GM23248 (cell line): ENCODE measurements at places on chromosomes 5 and 9. TPM values are rescaled to one million over a fixed set of nuclear protein-coding genes. Genes with fewer than 3 reads are reported as not detected.

CCDC171 gene
- polyA plus RNA-seq = 0.96 and 0.99 TPM in 2 replicates

FBP2 gene
- not detected in 2 replicates for polyA plus RNA-seq

BTNL8 gene
- polyA plus RNA-seq = not detected in 2 replicates

PLAC8L1 gene
- 0.41 and 0.56 TPM in 2 replicates for polyA plus RNA-seq

FOXD4L3 gene
- not detected in 2 replicates for polyA plus RNA-seq

RORB gene
- polyA plus RNA-seq = not detected in 2 replicates

PRDM9 gene
- not detected in 2 replicates for polyA plus RNA-seq

TRIM7 gene
- 2.5 and 3.1 TPM in 2 replicates for polyA plus RNA-seq

PJA2 gene
- polyA plus RNA-seq = 76.4 and 79.8 TPM in 2 replicates

KCNIP1 gene
- not detected in 2 replicates for polyA plus RNA-seq

ARID3C gene
- not detected in 2 replicates for polyA plus RNA-seq

LCP2 gene
- polyA plus RNA-seq = not detected in 2 replicates

IL17B gene
- polyA plus RNA-seq = 0.29 and 0.43 TPM in 2 replicates

MEGF10 gene
- polyA plus RNA-seq = not detected in 2 replicates

HBEGF gene
- polyA plus RNA-seq = 4.5 and 4.9 TPM in 2 replicates

GABRP gene
- not detected in 2 replicates for polyA plus RNA-seq

CAVIN4 gene
- 0.60 and 0.65 TPM in 2 replicates for polyA plus RNA-seq

EXOC3 gene
- polyA plus RNA-seq = 40.9 and 43.0 TPM in 2 replicates

PFN3 gene
- polyA plus RNA-seq = not detected in 2 replicates

TLX3 gene
- not detected in 2 replicates for polyA plus RNA-seq
